ENCODE measurements at places on chromosomes 6 and 20.
A peak's percentile ranks its signal among the peaks of the same experiment; 100 is the strongest.

DNA sequence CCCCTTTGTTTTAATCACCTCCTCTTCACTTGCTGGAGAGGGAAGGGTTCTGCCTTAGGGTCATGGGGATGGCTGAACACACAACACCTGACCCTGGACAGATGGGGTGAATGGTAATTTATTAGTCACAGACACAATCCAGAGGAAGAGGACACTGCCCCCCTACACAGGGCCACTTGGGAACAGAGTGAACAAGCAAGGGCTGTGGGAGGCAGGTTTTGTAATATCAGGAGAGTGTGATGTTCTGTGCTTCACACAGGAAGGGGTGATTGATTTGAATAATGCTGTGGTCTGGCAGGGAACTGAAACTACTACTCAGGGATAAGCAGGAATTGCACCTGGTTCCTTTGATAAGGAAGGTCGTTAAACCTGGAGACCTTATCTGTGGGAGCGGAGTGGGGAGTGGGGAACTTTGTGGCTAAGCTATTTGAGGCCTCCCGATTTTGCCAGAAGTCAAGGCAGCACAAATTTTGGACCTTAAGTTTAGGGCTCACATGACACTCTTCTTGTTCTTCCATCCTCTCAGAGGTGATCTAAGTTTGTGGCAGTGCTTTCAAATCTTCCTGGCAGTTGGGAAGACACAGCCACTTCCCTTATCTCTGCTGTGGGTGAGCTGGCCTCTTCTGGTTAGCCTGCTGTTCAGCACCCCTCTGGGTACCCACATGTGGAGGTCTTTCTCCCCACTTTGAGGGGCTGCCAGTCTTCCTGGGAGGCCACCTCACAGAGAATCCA, 77.8 kb downstream of the CD164 start:
- peak; percentile 21 for DNase-seq

- DNase-seq = no peak
Measured at GRCh38 chr20:48816282-48817205, 11.3 kb downstream of the PREX1 start.

DNA sequence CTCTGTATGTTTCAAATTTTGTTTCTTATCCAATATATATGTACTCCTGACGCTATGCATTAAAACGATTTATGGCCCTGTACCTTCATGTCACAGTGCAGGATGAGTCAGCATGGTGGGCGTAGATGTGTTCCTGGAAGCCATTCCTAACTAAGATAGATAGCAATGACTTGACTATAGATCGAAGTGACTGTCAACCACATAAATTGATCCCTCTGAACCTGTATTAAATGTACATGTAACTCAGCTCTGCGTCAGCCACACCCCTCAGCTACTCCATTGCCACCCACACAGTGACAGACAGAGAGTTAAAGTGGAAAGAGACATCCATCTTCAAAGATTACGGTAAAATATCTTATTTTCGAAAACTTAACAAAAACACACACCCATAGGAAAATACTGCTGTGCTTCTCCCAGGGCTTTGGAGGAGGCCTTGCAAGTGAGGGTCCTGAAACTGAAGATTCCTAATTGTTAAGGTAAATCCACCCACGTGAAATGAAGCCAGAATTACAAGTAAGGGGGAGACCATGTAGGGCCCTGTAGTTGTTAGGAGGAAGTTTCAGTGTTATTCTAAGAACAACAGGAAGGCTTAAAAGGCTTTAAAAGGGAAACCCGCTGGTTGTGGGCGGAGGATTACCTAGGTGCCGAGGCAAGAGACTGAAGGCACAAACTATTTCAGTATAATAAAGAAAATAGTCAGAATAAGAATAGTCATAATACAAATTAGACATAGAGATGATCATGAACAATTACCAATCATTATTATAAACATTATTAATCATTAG, 10.3 kb upstream of the RAD21L1 start:
- no peak for DNase-seq

GRCh38 chr20:63519668-63520503, 679 bp upstream of the PPDPF start:
- peak; percentile 64 for DNase-seq

- DNase-seq = no peak
Measured at GRCh38 chr20:2972126-2972525, 71.3 kb upstream of the GNRH2 start.

DNA sequence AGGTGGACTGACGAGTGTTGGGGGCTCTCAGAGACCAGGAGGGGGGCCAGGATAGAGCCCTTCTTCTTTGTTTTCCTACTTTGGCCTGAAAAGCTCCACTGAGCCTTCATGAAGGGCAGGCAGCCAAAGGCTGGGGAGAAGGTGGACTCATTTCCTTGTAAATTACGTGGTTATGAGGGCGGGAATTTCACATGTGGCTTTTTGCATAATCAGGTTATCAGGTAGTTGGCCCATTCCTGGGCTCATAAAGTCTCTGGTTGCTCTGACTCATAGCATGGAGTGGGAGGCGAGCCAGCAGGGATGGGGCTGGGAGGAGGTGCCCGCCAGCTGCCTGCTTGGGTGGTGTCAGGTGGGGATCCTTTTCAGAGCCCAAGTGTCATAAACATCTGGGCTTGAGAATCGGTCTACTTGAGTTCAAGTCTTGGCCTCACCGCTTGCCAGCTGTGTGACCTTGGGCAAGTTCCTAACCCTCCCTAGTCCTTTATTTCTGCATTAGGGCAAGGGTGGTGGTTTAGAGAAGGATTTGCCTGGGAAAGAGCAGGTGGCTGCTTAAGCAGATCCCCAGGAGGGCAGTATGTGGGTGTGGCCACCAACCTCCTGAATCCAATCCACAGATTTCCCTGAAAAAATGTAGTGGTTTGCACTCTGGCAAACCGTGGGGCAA, 26.5 kb upstream of the RNF24 start:
- no peak for DNase-seq

DNA sequence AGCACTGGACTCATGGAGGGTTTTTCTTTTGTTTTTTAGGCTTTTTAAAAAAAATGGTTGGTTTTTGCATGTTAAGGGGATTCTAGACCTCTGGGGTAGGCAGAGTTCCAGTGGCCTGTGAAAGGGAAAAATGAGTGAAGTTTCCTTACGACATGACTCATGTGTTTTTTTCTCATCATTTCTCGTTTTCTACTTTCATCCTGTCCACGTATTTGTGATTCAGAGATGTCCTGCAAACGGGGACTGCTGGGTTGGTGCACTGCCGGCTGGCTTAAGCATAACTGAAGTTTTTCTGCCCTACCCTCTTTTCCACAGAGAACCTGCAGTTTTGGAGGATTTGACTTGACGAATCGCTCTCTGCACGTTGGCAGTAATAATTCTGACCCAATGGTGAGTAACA, 182.3 kb downstream of the SASH1 start:
- no peak for DNase-seq

DNA sequence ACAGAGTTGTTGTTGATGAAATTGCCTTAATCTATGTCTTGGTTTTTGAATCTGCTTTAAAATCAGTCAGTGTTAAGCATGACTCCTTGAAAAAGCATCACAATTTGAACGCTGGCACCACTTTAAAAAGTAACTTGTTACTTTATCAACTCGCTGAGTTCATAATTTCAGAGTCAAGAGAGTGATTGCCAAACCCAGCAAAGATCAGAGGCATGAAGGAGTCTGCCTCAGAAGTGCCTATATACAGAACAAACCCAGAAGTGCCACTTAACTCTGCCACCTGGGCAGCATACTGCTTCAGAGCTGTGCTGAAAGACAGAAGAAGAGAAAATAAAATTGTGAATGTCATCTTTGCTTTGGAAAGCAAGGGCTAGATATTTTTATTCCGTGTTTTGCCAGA, 73.6 kb upstream of the HCRTR2 start:
- no peak for DNase-seq

DNA sequence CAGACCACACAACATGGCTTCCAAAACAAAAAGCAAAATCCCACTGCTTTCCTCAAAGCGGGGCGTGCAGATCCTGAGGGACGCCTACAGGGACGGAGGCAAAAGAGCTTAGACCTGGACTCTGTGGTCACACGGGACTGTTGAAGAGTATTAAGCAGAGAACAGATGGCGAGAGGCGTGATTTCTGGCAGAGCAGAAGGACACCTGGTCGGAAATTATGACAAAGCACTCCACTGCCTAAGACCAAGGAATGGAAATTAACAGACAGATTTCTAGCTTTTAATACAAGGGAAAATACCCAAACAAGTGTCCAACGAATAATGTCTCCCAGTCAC, 15.4 kb downstream of the CST7 start:
- no peak for DNase-seq

DNA sequence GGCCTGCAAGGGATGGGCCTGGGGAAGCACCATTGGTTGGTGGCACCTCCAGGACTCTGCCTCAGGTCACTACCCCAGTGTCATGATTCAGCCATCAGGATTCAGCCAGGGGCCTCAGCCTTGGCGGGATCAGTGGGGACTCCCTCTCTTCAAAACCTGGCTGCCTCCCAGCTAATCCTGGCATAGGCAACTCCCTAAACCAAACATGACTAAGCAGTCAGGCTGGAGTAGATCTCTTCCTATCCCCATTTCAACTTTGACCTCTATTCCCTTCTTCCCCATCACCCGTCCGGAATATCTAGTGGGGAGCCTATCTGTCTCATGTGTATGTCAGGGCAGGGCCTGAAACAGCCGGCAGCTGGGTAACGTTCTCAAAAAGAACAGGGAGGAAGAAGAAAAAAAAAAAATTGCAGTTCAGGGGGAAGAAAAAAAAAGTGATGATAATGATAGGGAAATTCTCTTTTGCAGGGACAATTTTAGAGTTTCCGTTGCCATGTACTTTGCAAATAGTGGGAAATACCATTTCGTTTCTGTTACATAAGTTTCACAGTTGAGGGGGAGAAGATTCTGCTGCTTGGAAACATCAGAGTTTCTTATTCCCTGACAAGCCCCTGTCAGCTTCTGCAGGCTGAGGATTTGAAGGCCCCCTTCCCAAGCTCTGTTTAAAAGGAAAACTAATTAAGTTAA, 4.1 kb upstream of the PREX1 start:
- DNase-seq = no peak
